ENCODE measurements at places on chromosomes 4 and X. TPM values are rescaled to one million over a fixed set of nuclear protein-coding genes. Genes with fewer than 3 reads are reported as not detected.

GRCh38 chr4:149512501-149512900 is 303.1 kb downstream of the IQCM start:
- H3K4me3 ChIP-seq, result no peak overlapping the region
- no peak for DNase-seq
- H3K36me3 ChIP-seq, result no peaks in the 10 kb centered on the region
- no peaks in the 10 kb centered on the region for H3K4me1 ChIP-seq
- no peak overlapping the region for H3K27ac ChIP-seq

DNA sequence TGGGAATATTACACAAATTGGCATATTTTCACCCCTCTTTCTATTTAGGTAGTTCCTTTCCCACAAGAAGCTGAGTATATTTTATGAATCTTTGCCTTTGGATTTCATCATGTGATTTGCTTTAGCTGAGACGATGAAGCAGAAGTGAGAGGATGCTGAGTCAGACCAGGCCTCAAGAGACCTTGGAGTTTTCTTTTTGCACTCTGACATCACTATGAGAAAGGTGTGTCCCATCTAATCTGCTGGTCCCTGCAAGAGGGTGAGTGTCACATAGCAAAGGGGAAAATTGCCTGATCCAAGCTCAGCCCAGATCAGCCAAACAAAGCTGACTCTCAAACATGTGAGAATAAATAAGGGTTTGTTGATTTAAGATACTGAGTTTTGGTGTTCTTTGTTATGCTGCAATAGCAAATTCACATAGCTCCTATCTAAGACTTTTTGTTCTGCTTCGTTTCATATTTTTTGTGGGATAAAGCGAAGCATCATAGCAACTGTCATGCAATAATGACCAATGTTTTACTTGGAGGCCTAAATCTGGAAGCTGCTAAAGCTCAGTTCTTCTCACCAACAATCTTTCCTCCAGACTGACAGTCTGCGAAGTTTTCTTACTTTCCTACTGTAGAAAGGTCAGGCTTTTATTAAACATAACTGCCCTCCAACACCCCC is 176.9 kb downstream of the PDHA2 start:
- no peaks in the 10 kb centered on the region for H3K36me3 ChIP-seq
- no peaks in the 10 kb centered on the region for H3K27me3 ChIP-seq
- no peaks in the 10 kb centered on the region for H3K4me1 ChIP-seq
- H3K4me3 ChIP-seq, result no peak overlapping the region
- H3K27ac ChIP-seq, result no peak overlapping the region

The PJA1 gene
- total RNA-seq, result 8.2 TPM

The FAM241A gene
- total RNA-seq, result 2.6 TPM

The TRMT44 gene
- total RNA-seq, result 60.0 TPM
